ENCODE measurements at places on chromosomes 5 and 9.

DNA sequence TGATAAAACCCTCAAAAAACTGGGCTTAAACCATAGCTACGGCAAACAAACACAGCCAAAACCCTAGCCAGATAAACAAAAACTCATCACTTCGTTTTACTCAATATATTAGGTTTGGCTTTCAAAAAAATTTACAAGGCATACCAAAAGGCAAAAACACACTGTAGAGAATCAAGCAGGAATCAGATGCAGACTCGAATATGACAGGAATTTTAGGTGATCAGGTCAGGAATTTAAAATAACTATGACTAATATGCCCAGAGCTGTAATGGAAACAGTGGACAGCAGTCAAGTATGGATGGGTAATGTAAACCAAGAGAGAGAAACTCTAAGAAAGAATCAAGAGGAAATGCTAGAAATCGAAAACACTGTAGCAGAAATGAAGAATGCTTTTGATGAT lies 26.5 kb upstream of the DOCK2 start:
- peak; percentile 2 for DNase-seq

DNA sequence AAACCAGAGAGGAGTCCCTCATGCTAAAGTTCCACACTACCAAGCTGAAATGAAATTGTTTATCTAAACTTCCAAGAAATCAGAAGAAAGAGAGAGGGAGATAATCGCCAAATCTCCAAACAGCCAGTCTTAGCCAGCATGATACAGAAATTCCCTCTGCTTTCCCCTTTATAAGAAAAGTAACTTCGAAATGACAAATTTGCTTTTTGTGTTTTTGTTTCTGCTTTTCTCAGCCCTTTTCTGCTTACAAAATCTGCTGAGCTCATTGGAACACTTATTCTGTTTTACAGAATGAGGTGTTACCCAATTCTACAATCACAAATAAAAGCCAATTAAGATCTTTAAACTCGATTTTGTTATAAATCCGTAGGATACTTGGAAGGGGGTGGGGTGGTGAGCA lies 72.9 kb downstream of the SFXN1 start:
- no peak for DNase-seq

GRCh38 chr5:40634154-40634553 lies 45.6 kb upstream of the PTGER4 start:
- no peak for DNase-seq

DNA sequence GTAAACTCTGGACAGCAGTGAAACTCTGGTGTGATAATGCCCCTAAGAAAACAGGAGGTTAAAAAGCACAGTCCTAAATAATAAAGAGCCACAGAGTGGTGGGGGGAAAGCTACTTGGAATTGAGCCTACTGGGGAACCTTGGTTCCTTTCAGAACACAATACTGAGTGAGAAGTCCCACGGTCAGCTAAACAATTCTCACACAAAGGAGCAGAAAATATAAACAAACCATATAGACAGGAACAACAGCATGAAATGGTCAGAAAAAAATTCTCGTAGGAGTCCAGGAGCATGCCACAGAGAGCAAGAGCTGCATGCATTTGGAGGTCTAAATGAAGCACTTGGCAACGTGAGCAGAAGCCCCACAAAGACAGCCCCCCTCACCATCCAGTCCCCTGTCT lies 56.0 kb downstream of the TEK start:
- DNase-seq, result no peak

GRCh38 chr5:111301264-111301663 lies 77.1 kb downstream of the CAMK4 start:
- no peak for DNase-seq

Measured in foreskin keratinocyte (primary cell).